ENCODE measurements at places on chromosomes 6 and 20.
A peak's percentile ranks its signal among the peaks of the same experiment; 100 is the strongest.

- DNase-seq, result no peak
Measured at GRCh38 chr6:34249469-34250261, 859 bp upstream of the SMIM29 start.

- no peak for DNase-seq
Measured at GRCh38 chr6:90459225-90459758, 127.6 kb downstream of the MAP3K7 start.

- no peak for DNase-seq
Measured at GRCh38 chr6:155436981-155437749, 18.5 kb downstream of the NOX3 start.

DNA sequence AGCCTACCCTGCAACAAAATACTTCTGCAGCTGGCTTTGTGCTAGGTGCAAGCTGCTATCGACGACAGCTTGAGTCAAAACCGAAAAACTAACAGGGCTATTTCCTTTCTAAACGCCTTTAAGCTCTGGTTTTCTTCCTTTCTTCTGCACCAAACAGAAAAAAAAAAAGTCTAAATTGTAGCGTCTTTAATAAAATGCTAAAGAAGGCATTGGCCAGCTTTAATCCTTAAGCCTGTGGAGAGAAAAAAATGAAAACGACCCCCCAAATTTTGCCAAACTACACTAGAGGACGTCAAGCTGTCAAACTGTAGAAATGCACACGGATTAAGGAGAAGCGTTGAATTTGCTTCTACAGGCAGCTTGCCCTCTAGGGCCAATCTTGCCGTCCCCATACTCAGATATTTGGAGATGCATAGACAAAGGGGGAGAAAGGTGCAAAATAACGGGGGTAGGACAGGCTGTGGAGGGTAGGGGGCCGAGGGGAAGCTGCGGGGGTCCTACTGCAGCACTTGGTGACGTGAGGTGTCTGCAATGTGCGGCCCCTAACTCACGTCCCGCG, 1.4 kb upstream of the NRN1 start:
- no peak for DNase-seq

DNA sequence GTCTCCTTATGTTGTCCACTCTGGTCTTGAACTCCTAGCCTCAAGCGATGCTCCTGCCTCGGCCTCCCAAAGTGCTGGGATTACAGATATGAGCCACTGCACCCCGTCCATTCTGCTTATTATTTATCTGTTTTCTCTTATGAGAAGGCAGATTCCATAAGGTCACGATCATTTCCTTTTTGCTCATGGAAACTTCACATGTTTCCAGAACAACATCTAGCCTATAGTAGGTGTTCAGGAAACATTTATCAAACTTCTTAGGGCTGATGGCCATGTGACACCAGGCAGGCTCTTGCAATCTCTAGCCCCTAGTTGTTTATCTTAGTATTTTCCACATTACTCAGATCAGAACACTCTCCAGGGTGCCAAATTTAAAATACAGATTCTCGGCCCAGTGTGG, 61.2 kb downstream of the ZFP64 start:
- DNase-seq, result no peak

- no peak for DNase-seq
Measured at GRCh38 chr20:41379551-41379950, 12.9 kb upstream of the EMILIN3 start.

DNA sequence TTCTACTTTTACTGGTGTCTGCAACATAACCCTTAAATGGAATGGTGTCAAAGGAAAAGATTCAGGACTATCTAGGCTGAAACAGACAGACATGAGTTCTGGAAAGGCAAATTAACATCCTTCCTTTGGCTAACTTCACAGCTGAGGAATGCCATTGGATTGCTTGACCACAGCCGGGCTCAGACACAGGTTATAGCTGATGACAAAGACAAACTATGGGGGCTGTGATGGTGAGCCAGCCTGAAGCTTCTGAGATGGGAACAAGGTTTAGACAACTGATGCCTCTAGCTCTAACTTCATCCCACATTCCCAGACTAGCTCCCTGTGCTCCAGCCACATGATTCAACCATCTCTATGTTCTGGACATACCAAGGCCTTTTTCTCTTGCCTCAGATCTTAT, 15.3 kb downstream of the POLR1C start:
- DNase-seq, result no peak

- no peak for DNase-seq
Measured at GRCh38 chr20:24943196-24943595, 5.9 kb upstream of the CST7 start.

DNA sequence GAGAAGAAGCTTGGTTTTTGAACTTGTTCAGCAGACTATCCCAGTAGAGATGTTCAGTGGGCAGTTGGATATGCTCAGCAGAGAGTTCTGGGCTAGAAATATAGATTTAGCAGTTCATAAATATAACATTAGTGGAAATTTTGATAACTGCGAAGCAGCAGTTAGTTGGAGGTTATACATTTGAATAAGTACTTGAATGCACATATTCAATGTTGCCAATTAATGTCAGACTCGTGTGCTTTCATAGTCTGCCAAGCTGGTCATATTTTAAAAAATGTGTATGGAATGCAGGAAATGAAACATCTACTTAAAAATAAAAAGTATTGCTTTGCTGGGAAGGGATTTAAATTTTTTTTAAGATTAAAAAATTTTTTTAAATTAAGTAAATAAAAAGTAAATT, 92.5 kb upstream of the E2F3 start:
- DNase-seq, result no peak

GRCh38 chr6:102154176-102154575, 760.7 kb downstream of the GRIK2 start:
- no peak for DNase-seq

- no peak for DNase-seq
Measured at GRCh38 chr6:54621285-54621684, 225.3 kb upstream of the FAM83B start.

DNA sequence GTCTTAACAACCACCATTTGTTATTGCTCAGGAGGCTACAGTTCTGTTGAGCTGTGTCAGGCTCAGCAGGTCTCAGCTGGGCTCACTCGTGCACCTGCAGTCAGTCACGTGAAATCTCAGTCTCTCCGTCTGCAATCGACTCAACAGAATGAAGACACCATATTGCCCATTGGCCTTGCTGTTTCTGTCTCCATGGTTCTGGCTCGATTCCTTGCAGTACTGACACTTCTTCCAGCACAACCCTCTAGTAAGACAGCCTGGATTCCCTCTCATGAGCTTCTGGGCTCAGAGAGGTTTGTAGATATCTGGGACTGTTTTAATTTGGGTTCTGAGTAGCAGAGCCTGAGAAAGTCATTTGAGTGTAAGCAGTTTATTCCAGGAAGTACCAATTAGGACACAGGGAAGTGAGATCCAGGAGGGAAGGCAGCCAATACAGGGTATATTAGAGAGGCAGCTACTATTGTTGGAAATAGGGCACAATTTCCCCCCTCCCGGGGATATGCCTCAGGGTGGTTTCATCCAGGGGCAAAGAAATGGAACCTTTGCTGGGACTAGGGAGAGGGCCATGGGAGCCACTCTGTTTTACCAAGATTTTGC, 87.4 kb upstream of the RALGAPA2 start:
- DNase-seq, result no peak

GRCh38 chr6:5507131-5507681, 245.9 kb downstream of the FARS2 start:
- peak; percentile 13 for DNase-seq

Measured in CD4-positive, alpha-beta T cell treated with Interleukin-1 beta for 1 hour (primary cell).